BE2C (cell line): ENCODE measurements at places on chromosomes 12 and 14.

- no peak for DNase-seq
These were observed 125.0 kb upstream of the FUT8 start for GRCh38 chr14:65287264-65288131.

DNA sequence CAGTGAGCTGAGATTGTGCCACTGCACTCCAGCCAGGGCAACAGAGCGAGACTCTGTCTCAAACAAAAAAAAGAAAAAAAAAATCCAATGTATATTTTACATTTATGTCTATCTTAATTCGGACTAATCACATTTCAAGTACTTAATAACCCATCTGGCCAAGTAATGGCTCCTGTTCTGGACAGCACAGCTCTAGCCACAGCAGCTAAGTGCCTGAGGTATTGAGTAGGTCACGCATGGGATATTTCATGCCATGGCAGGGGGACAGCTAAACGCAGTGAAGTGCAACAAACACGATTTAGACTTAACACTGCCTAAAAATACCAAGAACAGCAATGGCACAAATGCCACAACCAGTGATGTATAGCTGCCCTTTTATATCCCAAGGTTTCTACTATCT is 8.0 kb downstream of the BAZ1A start:
- DNase-seq, result peak; percentile 74

GRCh38 chr14:51554339-51554920 is 97.3 kb upstream of the FRMD6 start:
- DNase-seq, result no peak

- no peak for DNase-seq
These were observed 1.8 kb downstream of the MON2 start for GRCh38 chr12:62468397-62468796.

DNA sequence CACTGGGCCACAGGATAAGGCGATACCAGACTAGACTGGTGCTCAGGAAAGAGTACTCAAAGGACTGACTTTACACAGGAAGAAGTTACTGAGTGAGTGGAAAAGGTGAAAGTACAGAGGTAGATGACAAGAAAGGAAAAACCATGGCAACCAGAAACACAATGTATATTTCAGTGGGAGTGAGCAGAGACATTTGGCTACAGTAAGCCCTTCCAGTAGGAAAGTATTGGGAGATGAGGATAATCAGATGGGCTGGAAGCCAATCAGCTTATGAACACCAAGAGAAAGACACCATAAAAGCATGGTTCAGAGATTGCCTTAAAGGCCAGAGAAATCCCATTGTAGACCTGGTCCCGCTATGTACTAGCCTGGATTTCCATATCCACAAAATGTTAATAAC is 51.6 kb downstream of the TMTC1 start:
- peak; percentile 59 for DNase-seq

GRCh38 chr12:121578230-121579189 is 2.3 kb downstream of the KDM2B start:
- no peak for DNase-seq
